Calu3 (cell line): ENCODE measurements at places on chromosomes 12 and 14. TPM values are rescaled to one million over a fixed set of nuclear protein-coding genes. Genes with fewer than 3 reads are reported as not detected.

Gene TOX4
- total RNA-seq = 77.4 and 78.0 TPM in 2 replicates

Gene A2ML1
- total RNA-seq = 0.24 and 0.42 TPM in 2 replicates

- peak; percentile 5 for DNase-seq
Measured at GRCh38 chr14:97977651-97978261, 1180.6 kb downstream of the VRK1 start.

DNA sequence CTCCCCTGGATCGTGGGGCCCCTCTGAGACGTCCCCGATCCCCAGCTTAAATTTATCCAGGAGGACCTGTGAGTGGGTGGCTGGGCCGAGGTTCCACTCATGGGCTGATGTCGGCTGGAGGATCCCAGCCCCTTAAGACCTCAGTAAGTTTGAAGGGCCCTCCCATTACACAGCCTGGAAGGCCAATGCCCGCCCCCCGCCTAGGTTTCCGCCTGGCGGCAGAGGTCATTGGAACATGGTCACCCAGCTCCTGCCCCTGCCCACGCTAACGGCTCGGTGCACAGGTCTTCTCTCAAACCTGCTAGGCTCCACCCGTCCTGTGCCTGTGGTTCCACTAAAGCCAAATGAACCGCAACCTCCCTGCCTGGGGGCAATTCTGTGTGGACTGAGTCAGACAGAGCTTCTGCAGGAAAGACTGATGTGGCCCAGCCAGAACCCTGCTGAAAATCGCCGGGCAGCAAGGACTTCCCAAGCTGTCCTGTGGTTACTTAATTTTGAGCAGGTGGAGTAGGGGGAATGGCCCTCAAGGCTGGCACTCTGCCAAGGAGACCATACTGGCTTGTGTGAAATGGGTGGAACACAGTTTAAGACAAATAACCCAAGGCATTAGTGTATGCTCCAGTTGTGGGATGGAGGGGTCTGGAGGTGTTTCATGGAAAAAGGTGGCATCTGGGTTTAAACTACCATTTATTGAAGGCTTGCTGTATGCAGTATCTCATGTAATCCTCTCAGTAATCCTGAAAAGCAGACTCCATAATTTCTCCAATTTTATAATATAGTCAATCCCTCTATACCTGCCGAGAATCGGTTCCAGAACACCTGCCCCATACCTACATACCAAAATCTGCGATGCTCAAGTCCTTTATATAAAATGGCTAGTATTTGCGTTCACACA lies 903 bp upstream of the NT5DC3 start:
- peak; percentile 84 for DNase-seq

DNA sequence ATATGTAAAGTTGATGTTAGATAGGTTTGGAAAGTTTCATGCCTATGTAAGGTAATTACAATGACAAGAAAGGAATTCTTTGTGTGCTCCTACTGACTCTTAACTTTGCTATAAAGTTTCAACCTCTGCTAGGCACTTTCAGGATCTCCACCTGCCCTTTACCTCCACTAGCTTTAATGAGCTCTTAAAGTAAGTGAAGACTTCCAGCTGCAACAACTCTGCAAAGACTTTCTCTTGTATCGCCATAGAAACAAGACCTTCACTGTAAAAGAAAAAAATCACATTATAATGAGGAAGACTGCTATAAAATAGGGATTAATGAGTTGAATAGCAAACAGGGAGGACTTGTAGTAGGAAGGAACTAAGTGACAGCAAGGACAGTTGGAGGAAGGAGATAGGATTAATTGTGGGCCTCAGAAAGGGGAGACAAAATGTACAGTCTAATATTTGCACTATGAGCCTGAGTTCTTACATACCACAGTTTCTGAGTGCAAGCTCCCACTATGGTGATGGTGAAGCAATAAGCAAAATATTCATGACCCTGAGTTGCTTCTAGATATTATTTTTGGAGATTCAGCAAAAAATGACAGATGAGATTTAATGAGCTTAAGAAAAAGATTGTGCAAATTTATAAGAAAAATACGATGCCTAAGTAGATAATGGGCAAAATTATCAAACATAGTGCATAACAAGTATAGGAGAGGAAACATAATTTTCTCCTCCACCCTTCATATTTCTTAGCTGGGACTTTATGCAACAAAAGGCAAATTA lies 66.7 kb downstream of the DHRS2 start:
- DNase-seq = no peak

Gene NTN4
- total RNA-seq = 68.4 and 76.5 TPM in 2 replicates

DNA sequence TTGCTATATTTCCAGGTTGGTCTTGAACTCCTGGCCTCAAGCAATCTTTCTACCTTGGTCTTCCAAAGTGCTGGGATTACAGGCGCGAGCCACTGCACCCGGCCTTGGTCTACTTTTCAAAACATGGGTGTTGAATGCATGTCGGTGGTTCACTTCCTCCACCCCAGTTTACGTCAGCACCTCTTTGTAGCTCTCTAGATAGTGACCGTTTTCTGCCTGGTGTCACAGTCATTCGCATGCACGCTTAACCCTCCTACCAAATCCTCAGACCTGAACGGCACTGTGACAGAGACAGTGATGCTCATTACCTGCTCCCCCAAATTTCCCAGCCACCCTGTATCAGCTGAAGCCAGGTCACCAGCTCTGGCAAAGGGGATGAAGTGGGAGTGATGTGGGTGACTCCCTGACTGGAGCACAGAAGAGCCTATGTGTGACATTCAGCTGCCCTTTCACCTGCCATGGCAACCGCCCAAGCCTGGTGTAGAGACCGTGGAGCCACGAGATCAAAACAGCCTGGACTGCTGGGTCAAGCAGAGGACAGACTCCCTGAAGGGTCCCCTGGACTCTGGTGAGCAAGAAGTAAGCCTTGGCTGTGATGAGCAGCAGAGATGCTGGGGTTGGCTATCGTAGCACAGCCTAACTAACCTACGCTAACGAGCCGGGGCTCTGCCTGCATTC lies 66.2 kb upstream of the GPR68 start:
- DNase-seq = no peak

Gene FGF6
- not detected in 2 replicates for total RNA-seq

- no peak for DNase-seq
Measured at GRCh38 chr14:90644882-90645281, 171.3 kb downstream of the TTC7B start.

DNA sequence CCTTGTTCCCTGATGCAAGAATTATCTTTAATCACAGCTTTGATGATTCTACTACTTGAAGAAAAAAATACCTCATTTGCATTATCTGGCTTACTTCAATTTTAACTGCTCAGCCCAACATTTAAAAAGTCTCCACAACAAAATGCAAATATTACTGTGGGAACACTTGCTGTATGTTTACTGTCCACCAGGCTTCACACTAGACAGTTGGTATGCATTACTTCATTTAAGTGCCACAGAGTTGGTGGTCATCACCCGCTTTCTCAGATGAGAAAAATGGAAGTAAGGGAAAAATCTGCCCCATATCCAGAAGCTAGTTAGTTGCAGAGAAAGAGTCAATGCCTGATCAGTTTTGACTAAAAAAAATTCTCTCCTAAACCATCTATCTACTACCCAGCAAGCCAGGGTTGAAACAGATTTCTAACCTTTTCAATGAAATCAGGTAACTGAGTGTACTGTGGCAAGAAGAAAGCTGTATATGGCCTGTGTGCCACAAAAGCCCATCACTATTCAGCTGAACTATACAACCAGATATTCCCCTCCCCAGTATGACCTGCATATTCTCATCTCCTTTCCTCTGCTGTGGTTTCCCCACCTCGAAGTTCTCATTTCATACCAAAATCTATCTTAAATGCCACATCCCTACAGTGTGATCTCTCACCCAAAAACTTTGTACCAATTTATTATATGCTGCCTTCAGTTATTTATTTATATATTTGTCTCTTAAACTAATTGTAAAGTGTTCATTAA lies 90.3 kb downstream of the ATP2B1 start:
- DNase-seq = no peak

Gene CELA1
- not detected in 2 replicates for total RNA-seq

- DNase-seq = peak; percentile 63
Measured at GRCh38 chr12:113231235-113232088, 10.2 kb downstream of the TPCN1 start.

Gene TAS2R7
- not detected in 2 replicates for total RNA-seq
